ENCODE measurements at places on chromosomes 3 and 15. TPM values are rescaled to one million over a fixed set of nuclear protein-coding genes. Genes with fewer than 3 reads are reported as not detected.

- no peak for DNase-seq
Measured at GRCh38 chr3:182784542-182784941, 8.8 kb upstream of the ATP11B start.

Gene ZDHHC19
- not detected for total RNA-seq

Gene ACKR4
- not detected for total RNA-seq

- DNase-seq = no peak
Measured at GRCh38 chr3:114218006-114218405, 19.4 kb downstream of the ZNF80 start.

- no peak for DNase-seq
Measured at GRCh38 chr3:17946619-17947018, 204.2 kb upstream of the TBC1D5 start.

Gene AGBL1
- not detected for total RNA-seq

GRCh38 chr15:27707257-27707656, 391.9 kb downstream of the OCA2 start:
- DNase-seq = no peak

Data from G401 (cell line).